ENCODE measurements at places on chromosomes 12 and 14.

DNA sequence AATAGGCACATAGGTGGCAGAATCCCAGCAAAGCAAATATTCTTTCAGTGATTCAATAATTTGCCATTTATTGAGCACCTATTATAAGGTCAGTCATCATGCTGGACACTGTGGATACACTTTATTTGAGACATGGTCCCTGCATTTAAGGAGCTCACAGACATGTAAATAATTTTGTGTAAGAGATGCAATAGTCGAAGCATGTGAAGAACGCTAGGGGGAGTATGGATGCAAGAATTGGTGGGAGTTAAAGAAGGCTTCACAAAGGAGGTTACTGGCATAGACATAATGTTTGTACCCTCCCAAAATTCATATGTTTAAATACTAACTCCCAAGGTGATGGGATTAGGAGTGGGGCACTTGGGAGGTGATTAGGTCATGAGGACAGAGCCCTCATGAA lies 260.6 kb upstream of the GARIN6 start:
- DNase-seq, result peak; percentile 28

GRCh38 chr12:2248901-2249381 lies 196.2 kb downstream of the CACNA1C start:
- no peak for DNase-seq

DNA sequence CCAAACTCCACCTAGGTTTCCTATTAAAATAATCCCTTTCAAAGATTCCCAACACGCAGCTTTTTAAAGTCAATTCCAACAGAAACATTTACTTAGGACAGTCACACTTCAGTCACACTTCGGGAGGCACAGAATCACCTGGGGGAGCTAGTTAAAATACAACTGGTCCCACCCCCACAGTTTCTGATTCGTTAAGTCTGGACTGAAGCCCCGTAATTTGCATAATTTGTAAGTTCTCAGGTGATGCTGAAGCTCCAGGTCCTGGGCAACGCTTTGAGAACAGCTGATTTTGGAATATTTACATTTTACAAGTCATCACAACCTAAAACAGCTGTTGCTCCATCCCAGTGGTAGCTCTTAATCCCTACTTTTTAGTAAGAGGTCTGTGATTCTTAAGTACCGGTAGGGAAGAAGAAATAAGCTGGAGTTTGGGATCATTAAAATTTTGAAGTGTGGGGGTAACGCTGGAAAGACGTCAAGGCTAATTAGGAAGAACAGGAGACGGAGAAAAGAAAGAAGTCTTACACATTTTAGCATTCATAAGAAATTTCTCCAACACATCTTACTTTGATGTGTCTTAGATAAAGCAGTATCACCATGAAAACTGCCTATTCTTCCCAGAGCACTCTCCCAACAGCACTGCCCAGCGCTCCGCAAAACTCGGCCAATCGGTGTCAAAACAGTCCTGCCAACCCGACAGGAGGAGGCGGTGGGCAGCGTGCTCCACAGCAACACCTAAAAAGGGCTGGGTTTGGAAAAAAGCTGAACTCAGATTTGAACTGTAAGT lies 1.1 kb downstream of the IPO8 start:
- peak; percentile 32 for DNase-seq

GRCh38 chr12:48296586-48297282 lies 54.0 kb downstream of the ZNF641 start:
- peak; percentile 83 for DNase-seq

GRCh38 chr12:76556368-76556767 lies 3.2 kb downstream of the OSBPL8 start:
- DNase-seq, result peak; percentile 37

DNA sequence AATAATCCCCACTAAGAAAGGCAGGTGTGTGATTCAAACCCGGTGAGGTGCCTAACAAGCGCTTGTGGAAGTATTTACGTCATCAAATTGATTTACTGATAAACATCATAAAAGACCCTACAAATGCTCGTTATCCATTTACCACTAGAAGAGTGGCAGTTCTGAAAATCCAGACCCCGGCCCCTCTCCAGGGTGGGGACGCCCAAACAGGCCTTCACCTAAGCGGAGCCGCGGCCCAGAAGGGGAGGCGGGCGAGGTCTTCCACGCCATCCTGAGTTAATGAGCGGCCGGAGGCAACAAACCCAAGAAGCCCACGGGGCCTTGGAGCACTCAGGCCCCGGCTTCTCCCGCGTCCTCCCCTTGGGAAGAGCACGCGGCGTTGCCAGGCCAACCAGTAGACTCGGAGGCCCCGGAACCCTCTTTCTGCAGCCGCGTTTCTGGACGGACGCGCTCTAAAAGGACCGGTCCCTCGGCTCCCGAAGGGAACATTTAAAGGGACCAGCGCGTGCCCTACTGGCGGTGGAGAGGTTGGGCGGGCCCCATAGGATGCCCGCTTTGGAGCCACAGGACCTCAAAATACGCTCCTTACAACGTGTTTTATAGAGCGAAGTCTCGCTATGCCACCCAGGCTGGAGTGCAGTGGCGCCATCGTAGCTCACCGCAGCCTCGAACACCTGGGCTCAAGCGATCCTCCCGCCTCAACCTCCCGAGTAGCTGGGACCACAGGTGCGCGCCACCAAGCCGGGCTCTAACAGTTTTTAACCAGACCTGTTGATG lies 3.5 kb downstream of the PTPN21 start:
- DNase-seq, result peak; percentile 91

DNA sequence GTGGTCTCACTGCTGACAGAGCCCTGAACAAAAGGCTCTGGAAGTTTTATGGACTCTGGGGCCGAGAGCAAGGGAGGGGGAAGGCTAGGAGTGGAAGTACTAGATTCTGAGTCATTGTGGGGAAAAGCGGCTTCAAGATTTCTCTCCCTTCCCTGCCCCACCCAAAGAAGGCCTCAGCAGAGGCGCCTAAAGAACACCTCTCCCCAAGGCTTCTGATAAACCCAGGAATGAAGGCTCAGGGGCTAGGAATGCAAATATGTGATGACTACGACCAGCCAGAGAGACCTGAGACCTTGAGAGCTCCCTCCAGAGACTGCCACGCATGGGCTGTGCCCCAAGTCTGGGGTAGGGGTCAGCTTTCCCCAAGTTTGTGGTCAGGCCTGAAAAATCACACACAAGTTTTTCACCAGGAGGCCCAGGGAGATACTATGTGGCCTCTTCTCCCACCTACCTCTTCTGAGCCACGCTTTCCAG lies 130.7 kb upstream of the HIF1A start:
- peak; percentile 98 for DNase-seq

DNA sequence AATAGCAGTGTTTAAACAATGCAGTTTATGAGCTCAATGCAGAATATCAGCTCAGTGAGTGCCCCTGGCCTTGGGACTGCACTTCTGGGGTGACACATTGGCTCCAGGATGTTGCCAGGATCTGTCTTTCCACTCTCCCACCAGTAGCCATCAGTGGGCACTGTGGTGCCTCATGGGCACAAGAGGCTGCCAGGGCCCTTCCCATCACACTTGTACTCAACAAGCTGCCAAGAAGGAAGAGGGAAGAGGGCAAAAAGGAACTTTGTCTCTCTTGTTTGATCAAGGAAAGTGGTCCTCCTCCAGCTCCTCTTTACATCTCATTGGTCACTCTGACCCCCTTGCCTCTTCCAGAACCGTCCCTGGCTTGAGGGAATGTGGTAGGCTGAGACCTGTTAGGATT lies 115.9 kb downstream of the AACS start:
- no peak for DNase-seq

DNA sequence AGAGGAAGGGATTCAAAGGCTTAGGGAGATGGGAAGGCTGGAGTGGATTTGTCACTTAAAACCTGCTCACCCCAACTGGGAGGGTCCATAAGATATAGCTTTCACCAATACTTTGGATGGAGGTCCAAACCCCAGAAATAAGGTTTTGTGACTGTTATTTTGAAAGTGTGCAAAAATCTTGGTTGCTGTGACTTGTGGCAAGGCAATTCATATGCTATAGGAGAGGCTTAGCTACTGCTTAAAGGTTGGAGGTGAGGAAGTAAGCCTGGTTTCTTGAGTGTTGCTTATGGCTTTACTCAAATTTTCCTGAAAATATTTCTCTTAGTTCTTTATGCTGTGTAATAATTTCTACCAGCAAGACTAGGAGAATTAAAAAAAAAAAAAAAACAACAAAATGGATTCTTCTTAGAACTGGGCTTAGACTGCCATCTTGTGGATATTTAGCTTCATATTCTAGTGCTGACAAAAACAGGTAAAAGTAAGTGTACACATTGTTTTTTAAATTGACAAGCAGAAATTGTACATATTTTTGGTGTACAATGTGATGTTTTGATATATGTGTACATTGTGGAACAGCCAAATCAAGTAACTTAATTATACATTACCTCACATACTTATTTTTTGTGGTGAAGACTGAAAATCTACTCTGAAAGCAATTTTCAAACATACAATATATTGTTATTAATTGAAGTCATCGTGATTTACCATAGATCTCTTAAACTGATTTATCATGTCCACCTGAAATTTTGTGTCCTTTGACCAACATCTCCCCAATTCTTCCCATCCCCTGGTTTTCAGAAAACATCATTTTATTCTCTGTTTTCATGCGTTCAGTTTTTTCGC lies 23.0 kb downstream of the PDE6H start:
- peak; percentile 87 for DNase-seq

- DNase-seq, result no peak
Observed at GRCh38 chr14:49691031-49691430, 1.9 kb upstream of the KLHDC1 start.

DNA sequence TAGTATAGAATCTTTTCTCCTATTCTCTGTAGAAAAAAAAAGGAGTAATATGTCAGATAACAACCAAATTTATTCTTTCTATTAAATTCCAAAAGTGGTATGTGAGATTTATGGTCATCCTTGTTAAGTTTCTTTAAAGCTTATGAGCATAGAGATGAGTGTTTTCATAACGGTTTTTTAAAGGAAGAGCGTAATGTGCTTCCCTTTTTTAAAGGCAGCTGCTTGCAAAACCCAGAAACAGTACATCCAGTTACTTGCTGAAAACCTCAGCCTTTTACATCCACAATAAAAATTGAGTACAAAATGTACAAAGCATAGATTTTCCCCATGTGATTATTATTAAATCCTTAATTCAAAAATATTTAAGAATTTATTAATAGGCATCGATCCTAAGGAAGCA lies 53.6 kb upstream of the CD163 start:
- DNase-seq, result no peak

- no peak for DNase-seq
Observed at GRCh38 chr14:72318648-72319047, 386.4 kb downstream of the RGS6 start.

GRCh38 chr12:48978291-48978740 lies at the start of gene WNT1:
WNT1 (plus strand) TSS chr12:48978322; CDS start chr12:48978651, 329 bp downstream.
- no peak for DNase-seq

GRCh38 chr12:54126696-54127537 lies 61.9 kb downstream of the SMUG1 start:
- no peak for DNase-seq

DNA sequence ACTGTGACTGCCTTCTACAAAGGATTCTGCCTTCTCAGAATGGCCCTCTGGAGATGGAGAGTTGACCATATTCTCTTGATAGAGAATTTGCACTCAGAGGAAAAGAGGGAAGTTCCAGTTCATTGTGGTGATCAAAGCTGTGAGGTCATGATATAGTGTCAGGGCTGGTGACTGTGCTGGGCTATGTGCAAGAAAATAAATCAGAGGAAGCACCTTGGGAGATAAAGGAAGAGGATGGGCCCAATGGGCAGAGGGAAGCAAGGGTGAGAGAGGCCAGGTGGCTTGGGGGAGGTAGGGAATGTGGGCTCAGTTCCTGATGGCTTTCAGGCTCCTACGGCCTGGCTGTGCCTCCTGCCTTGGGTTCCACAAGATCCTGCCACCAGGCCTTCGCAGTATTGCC lies 145.8 kb downstream of the SLC8A3 start:
- no peak for DNase-seq

- no peak for DNase-seq
Observed at GRCh38 chr12:76421046-76421445, 72.8 kb upstream of the BBS10 start.

DNA sequence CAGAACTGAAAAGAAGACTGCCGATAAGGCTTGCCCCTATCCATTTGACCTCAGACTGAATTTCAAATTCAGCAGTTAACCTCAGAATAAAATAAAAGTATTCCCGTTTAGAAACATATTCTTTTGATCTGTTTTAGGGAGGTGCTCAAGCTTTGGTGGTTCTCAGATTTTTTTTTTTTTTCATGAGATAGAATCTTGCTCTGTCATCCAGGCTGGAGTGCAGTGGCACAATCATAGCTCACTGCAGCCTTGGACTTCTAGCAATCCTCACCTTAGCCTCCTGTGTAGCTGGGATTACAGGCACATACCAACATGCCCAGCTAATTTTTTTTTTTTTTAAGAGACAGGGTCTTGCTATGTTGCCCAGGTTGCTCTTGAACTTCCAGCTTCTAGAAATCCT lies 15.5 kb downstream of the AEBP2 start:
- DNase-seq, result no peak

- peak; percentile 87 for DNase-seq
Observed at GRCh38 chr12:127083008-127083949, 1183.7 kb upstream of the TMEM132C start.

DNA sequence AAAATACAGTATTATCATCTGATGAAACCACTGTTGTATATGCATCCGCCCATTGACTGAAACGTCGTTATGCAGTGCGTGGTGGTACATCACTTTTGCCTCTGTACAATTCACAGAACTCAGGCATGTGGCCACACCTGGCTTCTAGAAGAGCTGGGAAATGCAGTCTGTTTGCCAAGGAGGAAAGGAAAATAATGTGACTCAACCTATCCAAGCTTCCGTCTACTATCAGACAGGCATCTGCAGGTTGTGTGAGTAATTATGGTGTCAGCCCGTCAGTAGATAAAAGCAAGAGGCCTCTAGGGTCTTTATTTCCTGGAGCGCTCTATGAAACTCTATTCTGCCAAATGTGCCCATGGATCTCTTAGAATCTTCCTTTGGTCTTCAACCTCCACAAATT lies 111.6 kb downstream of the BBS10 start:
- DNase-seq, result peak; percentile 79

GRCh38 chr14:99212646-99213045 lies 59.4 kb downstream of the BCL11B start:
- no peak for DNase-seq

GRCh38 chr12:117190210-117190781 lies at the start of gene FBXO21:
FBXO21 (minus strand) TSS chr12:117190470; CDS start chr12:117190456, 14 bp downstream.
- DNase-seq, result peak; percentile 82

DNA sequence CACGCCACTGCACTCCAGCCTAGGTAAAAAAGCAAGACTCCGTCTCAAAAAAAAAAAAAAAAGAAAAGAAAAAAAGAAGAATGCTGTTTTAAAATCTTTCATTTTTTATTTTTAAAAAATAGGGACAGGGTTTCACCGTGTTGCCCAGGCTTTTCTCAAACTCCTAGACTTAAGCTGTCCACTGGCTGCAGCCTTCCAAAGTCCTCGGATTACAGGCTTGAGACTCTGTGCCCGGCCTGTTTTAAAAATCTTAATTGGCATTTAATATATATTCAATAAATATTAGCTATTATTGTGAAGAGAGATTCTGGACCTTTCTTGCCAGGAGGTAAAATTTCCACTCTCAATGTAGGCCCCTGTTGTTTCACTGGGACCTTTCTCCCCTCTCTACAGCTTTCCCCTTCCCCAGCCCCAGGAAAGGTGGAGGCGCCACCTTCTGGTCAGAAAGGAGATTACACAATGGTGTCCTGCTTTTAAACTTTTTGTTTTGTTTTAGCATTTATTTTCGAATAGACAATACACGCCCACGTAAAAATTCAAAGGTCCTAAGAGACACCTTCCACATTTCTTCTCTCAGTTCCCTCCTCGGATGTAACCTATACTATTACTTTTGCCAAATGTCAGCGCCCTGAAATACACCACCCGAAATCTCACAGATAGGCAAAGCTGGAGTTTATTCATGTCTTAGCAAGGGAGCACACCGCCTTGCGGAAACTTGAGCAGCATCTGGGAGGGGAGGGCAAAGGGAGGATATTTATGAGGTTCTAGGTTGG lies 23.8 kb upstream of the PHC1 start:
- peak; percentile 67 for DNase-seq

GRCh38 chr12:96255077-96255476 lies 60.9 kb downstream of the ELK3 start:
- peak; percentile 90 for DNase-seq
